Dorsolateral prefrontal cortex (tissue), 122 donors: ENCODE measurements at places on chromosomes 7 and 10.

- no peak for DNase-seq
These were observed 164.9 kb upstream of the RNF32 start for GRCh38 chr7:156475666-156476065.

DNA sequence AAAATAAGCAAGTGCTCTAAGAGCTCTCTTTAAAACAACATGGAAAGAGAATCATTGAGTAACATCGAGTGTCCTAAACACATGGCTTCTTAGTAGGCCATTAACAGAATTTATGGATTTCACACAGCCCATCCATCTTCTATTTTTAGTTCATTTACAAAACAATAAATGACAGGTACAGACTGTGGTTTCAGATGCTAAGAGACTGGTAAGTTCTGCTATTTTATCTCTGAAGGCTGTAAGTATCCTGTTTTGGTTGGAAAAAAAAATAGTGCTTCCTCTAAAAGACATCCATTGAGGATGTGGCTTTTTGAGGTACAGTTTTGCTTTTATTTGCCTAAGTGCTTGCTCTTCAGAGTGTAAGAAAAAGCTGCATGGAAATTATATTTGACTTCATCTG, 27.4 kb upstream of the GNAI1 start:
- no peak for DNase-seq

DNA sequence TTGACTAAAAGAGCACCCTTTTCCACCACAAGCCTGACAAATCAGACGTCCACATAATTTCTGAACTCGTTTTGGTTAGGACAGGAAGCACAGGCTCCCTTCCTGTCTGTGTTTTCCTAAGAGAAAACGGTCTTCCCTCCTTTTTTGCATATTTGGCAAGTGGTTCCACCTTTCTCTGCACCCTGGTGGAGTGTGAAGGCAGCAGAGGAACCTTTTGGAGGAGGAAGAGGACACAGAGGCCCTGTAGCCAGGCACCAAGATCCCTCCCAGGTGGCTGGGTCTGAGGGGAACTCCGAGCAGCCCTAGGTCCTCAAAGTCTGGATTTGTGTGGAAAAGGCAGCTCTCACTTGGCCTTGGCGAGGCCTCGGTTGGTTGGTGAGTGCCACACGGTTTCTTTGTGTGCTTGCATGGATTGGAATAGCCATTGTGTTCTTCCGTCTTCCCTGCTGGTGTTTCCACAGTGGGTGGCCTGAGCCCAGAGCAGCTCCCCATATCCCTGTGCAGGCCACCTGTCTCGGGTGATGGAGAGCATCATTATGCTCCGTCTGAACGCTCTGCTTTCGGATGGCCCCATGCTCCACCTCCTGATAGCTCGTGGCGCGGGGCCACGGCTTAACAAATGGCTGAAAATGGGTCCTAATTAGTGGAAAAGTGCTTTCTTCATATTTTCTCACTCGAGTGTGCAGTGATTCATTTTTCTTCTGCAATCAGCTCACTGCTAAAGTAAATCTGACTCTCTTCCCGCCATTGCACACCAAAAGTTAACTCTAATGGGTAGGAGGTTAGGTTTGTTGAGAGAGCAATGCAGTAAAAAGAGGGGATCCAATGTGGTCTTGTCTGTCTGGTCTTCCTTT, 4.2 kb downstream of the IKZF1 start:
- no peak for DNase-seq

DNA sequence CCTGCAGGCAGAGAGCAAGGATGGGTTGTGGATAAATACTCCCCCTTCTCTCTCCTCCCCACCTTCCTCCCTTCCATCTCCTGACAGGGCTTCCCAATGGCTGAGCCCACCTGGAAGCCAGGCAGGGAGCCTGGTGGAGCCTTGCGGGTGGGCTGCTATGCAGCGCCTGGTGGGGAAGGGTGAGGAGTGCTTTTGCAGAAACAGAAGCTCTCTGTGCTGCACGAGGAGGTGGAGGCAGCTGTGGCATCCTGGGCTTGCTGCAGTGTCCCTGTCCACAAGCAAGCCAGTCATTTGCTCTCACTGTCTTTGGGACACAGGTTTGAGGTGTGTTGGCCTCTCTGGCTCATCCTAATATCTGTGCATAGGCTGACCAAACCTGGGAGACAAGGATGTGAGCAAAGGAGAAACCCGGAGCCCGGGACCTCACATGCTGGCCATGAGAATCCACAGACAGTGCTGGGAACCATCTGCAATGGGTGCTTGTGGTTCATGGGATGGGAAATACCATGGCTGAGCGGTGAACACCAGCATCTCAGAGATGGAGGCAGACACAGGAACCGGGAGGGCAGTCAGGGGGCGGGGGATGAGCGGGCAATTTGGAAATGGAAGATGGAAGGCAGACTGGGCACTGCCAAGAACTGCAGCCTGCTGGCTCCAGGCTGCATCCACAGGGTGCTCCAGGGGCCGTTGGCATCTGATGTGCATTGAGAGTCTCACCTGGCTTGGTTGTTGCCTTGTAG, 364.2 kb downstream of the GLRX3 start:
- no peak for DNase-seq

- no peak for DNase-seq
These were observed 61.9 kb upstream of the PDLIM1 start for GRCh38 chr10:95352684-95353083.

- DNase-seq, result no peak
These were observed 71.1 kb upstream of the SDK1 start for GRCh38 chr7:3229904-3230470.

DNA sequence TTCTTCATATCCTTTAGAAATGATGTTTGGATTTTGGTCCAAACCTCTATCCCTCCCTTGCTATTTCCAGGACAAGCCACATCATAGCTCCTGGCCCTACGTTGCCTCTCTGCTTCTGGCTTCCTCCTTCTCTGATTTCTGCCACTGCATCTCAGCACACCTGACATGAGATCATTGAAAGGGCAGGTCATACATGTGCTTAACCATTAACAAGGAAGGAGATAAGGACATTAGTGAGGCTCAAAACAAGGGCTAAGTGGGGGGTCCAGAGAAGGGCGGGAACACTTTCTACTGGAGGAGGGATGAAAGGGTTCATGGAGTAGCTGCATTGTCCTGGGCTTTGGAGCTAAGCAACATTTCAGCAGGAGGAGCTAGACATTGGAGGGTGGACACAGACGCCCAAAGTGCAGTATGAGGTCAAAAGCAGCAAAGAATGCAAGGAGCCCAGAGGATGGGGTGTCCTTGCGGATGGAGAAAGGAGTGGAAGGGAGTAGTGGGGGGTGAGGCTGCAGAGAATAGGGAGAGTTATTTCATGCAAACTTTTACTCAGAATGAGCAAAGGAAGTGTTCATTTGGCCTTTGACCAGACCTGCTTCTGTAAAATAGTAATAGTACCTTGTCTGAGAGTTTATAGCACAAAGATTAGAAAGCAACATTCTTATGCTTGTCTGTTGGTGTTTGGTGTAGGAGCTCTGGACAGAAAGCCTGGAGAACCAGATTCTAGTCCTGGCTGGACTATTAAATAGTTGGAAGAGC, 102.4 kb upstream of the CREB5 start:
- DNase-seq, result no peak

DNA sequence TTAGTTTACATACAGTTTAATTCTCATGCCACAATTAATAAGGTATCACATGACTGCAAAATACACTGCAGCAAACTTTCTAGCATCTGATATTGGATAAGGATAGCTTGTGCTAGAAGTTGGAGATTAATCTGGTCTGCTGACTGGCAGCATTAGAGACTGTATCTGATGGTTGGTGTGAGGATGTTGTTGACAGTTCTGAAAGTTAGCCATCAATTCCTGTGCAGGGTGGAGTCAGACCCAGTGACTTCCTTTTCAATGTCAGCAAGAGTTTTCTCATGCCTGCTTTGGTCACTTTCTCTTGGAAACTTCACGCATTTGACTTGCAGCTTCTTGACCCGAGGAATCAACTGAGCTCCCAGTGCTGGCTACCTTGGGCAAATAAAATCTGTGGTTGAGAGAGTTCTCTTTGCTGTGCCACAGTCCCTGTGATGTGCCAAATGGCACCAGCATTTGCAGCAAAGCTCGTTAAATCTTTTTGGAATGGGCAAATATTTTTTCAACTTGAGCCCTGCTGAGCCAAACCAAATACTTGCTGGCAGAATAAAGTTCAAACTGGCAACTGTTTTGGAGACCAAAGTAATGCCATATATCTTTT, 233.0 kb downstream of the TRIL start:
- no peak for DNase-seq

DNA sequence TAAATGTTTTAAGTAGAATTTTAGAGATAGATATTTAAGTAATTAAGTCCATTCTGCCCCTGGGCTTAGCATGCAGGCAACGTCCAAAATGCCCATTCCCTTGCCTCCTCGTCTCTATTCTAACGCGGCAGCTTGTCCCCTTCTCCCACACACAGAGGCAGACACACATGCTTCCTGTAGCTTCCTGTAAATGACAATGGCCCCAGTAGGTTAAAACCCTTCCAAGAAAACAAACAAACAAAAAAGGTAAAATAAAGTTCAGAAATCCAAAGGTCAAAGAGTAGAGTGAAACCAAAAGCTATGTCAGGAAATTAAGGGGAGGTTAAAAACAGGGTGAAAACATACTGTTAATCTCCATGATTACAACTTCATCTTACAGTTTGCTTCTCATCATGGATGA, 857.6 kb downstream of the GATA3 start:
- DNase-seq, result no peak

GRCh38 chr7:1555813-1556543, at the start of gene TMEM184A:
TSS of gene TMEM184A (minus strand) at chr7:1556205. CDS start at chr7:1555484, 721 bp downstream.
- DNase-seq, result no peak

GRCh38 chr10:14623931-14624330, 150.8 kb downstream of the FAM107B start:
- DNase-seq, result no peak

DNA sequence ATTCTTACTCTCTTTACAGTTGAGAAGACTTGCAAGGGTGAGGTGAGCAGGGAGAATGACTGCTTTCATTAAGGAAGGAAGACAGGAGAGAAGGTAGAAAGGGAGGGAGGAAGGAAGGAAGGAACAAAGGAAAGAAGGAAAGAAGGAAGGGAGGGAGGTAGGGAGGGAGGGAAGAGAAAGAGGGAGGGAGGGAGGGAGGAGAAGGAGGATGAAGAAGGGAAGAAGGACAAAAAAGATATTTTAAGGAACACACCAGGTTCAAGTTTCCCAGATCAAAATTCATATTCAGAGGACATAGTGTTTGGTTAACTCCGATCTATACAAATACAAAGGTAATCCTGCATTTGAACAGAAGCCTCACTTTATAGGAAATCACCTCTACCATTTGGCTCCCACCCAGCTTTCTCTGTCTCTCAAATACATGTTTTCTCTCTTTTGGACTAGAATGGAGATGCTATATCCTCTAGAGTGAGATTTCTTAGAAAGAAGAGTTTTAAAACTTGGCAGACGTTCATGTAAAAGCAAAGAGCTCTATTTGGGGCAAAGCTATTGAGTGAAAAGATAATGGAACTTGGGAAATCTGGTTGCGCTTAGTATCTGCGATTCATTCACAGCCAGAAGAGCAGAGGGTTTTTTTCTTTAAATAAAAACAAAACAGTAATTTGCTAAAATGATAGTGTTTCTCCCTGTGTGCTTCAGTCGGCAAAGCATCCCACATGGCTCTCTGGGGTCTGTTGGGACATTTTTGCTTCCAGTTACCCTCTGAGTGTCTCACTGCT, 261.9 kb upstream of the LYZL1 start:
- no peak for DNase-seq

- DNase-seq, result no peak
These were observed 29.8 kb downstream of the MTURN start for GRCh38 chr7:30164567-30164966.

GRCh38 chr10:13528875-13529713, at the start of gene BEND7:
TSS of gene BEND7 (minus strand) at chr10:13529014. CDS start at chr10:13528533, 481 bp downstream.
- no peak for DNase-seq

GRCh38 chr7:112897839-112898431, 107.7 kb upstream of the TMEM168 start:
- DNase-seq, result no peak

DNA sequence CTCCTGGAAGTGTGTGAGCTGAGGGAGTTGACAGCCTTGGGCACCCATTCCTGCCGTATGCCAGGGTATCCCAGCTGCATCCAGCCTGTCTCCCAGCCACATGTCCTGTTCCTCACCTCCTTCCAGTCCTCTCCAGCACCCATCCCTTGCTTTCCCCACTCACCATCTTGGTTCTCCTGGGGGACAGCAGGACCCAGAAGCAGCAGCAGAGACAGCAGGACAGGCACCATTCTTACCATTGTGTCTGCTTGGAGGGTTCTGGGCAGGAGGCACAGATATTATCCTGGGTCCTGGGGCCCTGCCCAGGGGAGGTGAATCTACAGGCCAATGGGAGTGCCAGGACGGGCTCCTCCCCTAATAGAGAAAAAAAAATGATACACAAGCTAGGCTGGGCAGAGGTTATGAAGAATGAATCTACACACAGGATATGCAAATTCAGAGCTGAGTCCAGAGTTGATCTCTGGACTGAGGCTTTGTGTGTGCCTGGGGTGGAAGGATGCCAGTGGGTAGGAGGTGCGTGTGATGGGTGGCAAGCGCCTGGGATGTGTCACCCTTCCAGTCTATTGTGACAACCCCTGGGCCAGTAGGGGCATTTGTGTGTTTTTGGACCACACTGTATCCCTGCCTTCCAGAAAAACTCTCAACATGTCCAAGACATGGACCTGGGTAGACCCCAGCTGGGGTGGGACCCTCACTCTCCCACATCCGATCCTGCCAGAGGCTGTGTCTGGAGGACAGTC, at the start of gene AZGP1:
Gene AZGP1, minus strand, starts transcription at position 250 of the 740 bp plus-strand sequence. Its CDS starts 11 bp downstream, at position 239.
- DNase-seq, result no peak

DNA sequence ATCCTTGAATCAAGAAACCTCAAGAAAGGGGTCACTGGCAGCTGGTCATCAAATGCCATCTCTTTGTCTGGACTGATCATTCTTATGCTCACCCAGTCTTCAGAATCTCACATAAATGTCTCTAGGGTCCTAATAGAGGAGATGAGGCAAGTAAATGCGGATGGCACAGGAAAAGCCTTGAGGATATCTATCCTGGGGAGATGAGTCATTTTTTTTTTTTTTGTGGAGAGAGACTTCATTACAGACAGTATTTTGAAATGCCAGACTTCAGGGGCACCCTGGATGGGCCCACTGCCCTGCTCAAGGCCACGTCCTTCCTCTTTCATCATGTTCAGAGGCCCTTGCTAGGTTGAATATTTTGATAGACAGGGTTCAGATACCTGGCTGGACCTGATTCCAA, 19.5 kb upstream of the PLPP4 start:
- DNase-seq, result no peak

DNA sequence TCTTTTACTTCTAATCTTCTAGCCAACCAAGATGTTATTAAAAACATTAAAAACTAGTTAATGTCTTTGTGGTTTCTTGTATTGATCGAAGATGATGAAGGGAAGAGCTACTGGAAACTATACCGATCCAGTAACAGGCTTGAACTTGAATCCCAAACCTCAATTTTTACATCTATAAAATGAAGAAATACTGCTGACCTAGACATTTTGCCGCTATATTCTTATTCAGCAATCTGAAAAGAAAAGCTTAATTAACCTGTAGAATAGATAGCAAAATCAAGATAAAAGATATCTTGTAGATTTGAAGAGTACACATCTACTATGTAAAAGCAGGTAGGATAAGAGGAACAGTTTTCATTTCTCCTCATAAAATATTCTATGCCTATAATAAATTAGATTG, 326.1 kb upstream of the LRRN3 start:
- DNase-seq, result no peak
